ENCODE measurements at places on chromosomes 7 and 10. TPM values are rescaled to one million over a fixed set of nuclear protein-coding genes. Genes with fewer than 3 reads are reported as not detected.

DNA sequence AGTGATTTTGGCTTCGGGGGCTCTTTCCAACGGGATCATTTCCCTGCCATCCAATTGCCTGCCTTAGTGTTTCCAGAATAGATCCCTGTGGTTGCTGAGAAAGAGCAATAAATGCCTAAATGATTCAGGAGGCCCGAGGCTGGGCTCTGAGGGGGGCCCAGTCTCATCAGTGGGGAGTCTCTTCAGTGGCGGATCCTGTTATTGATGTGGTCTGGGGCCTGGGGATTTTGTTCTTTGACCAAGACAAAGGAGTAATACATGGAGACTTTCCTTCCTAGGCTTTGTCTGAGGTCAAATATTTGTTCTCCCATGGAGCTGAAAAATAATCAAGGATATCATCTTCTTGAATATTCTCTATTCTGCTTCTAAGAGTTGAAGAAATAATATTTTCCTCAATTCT is 40.8 kb downstream of the TAS2R41 start:
- no peaks in the 10 kb centered on the region for H3K36me3 ChIP-seq
- no peak overlapping the region for H3K4me3 ChIP-seq
- H3K4me1 ChIP-seq, result no peaks in the 10 kb centered on the region
- H3K27ac ChIP-seq, result no peak overlapping the region

DNA sequence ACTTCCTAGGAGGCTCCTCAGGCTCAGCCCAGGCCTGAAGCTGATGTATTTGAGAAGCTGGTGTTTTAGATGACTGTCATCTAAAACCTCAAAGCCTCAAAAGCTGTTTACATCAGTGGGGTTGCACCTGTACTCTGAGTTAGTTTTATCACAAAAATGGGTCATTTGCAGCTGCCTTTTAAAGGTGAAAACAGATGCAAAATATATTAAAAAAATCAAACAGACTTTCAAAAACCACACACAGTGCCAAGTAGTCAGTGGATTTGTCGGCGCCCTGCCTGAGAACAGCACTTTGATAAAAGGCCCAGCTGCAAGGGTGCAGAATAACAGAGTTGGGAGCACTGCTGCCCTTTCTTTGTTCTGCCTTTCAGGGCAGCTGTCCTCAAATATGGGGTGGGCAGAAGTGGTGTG is 103.0 kb downstream of the VOPP1 start:
- H3K36me3 ChIP-seq, result no peaks in the 10 kb centered on the region
- no peaks in the 10 kb centered on the region for H3K4me1 ChIP-seq
- H3K4me3 ChIP-seq, result no peak overlapping the region
- H3K27me3 ChIP-seq, result no peaks in the 10 kb centered on the region
- DNase-seq, result no peak

DNA sequence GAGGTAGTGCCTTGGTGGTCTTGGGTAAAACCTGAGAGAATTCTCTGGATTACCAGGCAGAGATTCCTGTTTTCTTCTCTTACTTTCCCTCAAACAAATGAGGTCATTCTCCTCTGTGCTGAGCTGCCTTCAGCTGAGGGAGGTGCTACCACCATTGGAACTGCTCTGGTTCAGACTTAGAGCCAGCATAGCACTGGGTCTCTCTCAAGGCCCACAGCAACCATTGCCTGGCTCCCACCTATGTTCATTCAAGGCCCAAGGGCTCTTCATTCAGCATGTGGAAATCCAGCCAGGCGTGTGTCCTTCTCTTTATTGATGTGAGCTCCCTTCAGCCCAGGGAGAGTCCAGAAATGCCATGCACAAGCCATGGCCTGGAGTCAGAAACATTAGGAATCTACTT is 261.1 kb downstream of the NRG3 start:
- H3K4me3 ChIP-seq, result no peak overlapping the region
- H3K27me3 ChIP-seq, result no peaks in the 10 kb centered on the region
- DNase-seq, result no peak
- no peak overlapping the region for H3K27ac ChIP-seq
- no peaks in the 10 kb centered on the region for H3K36me3 ChIP-seq

- H3K27me3 ChIP-seq, result no peaks in the 10 kb centered on the region
- no peak for DNase-seq
- H3K4me1 ChIP-seq, result no peaks in the 10 kb centered on the region
- H3K27ac ChIP-seq, result no peak overlapping the region
- no peak overlapping the region for H3K4me3 ChIP-seq
Observed at GRCh38 chr10:10967581-10968256, 50.0 kb upstream of the CELF2 start.

DNA sequence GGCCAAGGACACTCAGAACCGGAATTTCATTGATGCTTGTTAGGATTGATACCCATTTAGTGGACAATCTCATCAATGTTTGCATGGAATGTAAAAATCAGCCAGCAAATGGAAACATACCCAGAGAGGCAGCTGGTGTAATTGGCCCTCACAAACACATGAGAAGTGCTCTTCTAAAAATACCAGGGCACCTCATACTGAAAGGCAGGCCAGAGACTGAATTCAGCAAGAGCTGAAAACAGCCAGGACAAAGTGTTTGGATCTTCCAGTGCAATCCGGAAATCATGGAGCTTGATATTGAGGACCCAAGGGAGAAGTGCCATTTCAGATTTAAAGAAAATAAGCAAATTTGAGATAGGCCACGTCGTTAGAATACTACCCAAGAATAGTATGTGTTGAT is 498.6 kb downstream of the GALNT17 start:
- H3K27ac ChIP-seq, result no peak overlapping the region
- no peaks in the 10 kb centered on the region for H3K36me3 ChIP-seq
- DNase-seq, result no peak
- H3K27me3 ChIP-seq, result no peaks in the 10 kb centered on the region
- H3K4me3 ChIP-seq, result no peak overlapping the region

CALHM2 gene
- 29.4 TPM for total RNA-seq

Measured in left lung (tissue), 14 donors.